ENCODE measurements at places on chromosomes 3 and 15. TPM values are rescaled to one million over a fixed set of nuclear protein-coding genes. Genes with fewer than 3 reads are reported as not detected.

- H3K27ac ChIP-seq = no peak overlapping the region
- H3K36me3 ChIP-seq = peaks cover 21% of the 10 kb centered on the region
- DNase-seq = no peak
- H3K27me3 ChIP-seq = no peaks in the 10 kb centered on the region
- H3K4me1 ChIP-seq = peaks cover 36% of the 10 kb centered on the region
- no peak overlapping the region for H3K4me3 ChIP-seq
These were observed 3.1 kb downstream of the CCDC51 start for GRCh38 chr3:48436855-48437254.

ARGFX gene
- not detected for total RNA-seq

- DNase-seq = no peak
- no peak overlapping the region for H3K27ac ChIP-seq
- no peaks in the 10 kb centered on the region for H3K27me3 ChIP-seq
- H3K36me3 ChIP-seq = no peaks in the 10 kb centered on the region
These were observed 36.4 kb upstream of the GSK3B start for GRCh38 chr3:120130656-120131055.

CHL1 gene
- total RNA-seq = 13.0 TPM

CFAP100 gene
- total RNA-seq = not detected

All from stomach (tissue), 19 donors.